ENCODE measurements at places on chromosomes 3 and 15.

GRCh38 chr15:33639051-33639450 is 328.3 kb downstream of the RYR3 start:
- DNase-seq, result no peak

DNA sequence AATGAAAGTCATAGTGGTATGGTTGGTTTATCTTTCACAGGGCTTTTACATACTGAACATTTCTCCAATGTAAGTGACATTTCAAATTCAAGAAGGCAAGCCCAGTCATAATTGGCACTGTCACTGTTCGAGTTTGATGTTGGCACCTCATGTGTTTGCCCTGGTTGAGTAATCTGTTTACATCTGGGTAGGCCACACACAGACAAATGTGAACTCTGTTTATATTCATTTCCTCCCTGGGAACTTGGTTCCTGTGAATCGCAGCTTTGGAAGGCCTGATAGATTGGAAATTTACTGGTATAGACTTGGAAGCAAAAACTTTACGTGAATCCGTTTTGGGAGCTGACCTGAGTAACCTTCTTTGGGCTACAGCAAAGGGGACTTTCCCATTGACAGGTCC is 395.2 kb upstream of the AZI2 start:
- DNase-seq, result no peak

DNA sequence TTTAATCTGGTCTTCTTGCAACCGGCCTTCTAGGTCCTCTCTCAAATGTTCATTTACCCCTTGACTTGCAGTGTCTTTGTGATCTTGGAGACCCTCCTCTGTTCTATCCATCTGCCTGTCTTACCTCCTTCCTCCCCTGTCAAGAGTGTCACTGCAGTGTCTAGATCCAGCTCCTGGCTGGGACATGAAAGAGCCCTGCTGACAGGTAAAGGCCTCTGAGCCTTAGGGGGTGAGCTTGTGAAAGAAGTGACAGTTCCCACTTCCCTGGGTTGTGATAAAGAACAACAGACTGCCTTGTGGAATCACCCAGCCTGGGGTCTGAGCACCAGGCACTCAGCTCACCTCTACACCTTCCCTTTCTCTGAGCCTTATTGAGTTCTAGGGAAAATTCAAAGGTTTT is 68.0 kb downstream of the CDC25A start:
- no peak for DNase-seq

DNA sequence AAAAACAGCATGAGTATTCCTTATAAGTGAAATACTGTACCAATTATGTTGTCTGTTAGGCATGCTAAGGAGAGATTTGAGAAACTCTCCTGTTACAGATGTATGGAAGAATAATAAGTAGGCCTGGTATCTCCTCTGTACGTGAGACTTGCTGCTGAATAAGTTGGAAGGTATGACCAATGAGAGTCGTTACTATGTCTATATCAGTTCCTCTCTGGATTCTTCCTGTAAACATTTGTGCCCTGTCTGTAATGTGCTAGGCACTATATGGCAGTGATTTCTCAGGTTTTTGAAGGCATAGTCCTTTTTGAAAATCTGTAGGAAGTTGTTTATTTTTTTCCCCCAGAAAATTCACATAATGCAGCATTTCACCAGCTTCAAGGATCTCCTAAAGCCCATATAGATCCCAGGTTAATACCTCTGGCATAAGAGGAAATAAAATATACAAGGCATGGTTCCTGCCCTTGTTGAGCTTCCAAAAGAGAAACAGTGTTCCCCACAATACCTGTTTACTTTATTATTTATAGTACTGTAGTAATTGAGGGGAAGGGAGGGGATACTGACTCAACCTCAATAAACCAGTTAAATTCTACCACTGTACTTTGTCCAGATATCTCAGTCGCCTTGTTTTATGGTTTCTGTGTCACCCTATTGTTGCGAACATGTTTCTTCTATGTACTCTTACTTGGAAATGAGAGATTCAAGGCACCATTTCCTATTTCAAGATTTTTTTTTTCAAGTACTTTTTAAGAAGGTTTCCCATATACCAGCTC is 28.6 kb downstream of the MAP2K5 start:
- DNase-seq, result no peak

GRCh38 chr3:68274286-68274685 is 619.9 kb upstream of the SUCLG2 start:
- DNase-seq, result no peak

DNA sequence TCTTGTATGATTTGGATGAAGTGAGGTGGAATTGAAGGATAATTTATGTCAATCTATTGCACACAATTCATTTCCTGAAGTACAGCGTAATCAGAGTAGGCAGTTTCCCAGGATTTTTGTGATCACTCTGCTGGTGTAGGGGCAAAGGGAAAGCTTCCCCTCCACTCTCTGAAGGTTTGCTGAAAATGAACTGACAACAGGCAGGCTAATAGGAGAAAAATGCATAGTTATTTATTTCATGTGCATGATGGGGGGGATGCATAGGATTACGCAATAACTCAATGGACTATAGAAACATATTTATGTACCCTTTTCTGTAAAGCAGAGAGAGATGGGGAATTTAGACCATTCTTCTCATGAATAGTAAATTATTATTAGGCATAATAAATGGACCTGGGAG is 872.9 kb downstream of the NAALADL2 start:
- no peak for DNase-seq

DNA sequence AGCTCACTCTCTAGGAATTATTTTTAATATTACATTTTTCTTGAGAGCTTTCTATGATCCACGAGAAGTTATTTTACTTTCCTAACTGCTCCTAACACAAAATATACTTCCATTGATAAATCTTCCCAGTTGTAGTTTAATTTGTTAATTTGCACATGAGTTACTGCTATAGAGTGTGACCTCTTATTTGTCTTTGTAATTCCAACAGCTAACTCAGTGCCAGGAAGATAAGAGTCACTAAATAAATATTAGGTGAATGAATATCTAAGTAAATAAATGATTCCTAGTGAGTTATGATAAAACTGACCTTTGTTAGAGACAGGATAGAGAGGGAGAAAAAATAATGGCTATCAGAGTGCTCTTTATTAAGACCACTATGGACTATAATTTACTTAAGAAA is 319.9 kb downstream of the NAALADL2 start:
- no peak for DNase-seq

GRCh38 chr3:150238048-150238802 is 169.9 kb upstream of the TSC22D2 start:
- no peak for DNase-seq

- no peak for DNase-seq
Measured at GRCh38 chr3:114691871-114692270, 398.0 kb downstream of the TIGIT start.

DNA sequence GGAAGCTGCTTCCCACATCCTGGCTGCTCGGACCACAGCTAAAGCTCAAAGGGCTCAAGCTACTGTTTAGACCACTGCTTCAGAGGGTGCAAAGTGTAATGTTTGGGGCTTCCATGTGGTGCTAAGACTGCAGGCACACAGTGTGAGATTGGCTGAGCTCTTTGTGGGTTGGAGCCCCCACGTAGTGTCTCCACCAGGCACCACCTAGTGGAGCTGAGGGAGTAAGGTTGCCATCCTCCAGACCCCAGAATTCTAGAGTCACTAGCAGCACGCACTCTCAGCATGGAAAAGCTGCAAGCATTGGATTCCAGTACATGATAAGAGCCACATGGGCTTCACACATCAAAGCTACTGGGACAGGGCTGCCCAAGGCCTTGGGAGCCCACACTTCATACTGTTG is 9.3 kb downstream of the MKRN3 start:
- DNase-seq, result no peak

DNA sequence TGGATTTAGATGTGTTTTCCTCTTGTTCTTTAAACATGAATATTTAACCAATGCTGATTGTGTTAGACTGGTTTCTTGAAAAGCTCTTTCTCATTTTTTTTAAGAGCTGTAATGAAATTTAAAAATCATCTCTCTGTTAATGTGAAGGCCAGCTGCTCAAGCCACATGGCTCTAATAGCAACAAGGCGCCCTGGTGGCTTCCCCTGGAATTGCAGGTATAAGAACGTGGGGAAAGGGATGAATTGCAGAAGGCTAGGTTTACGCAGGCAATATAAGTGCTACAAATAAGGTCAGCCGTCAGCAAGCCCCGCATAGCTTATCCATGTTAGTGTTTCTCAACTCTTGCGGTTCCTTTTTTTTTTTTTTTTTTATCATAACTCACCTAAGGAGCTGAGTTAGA is 108.5 kb downstream of the SAMMSON start:
- peak; percentile 3 for DNase-seq

- no peak for DNase-seq
Measured at GRCh38 chr3:24520976-24521419, 26.3 kb upstream of the THRB start.

GRCh38 chr3:59717679-59718205 is 667.9 kb upstream of the CFAP20DC start:
- DNase-seq, result no peak

- no peak for DNase-seq
Measured at GRCh38 chr3:50737193-50737905, 62.6 kb downstream of the DOCK3 start.

DNA sequence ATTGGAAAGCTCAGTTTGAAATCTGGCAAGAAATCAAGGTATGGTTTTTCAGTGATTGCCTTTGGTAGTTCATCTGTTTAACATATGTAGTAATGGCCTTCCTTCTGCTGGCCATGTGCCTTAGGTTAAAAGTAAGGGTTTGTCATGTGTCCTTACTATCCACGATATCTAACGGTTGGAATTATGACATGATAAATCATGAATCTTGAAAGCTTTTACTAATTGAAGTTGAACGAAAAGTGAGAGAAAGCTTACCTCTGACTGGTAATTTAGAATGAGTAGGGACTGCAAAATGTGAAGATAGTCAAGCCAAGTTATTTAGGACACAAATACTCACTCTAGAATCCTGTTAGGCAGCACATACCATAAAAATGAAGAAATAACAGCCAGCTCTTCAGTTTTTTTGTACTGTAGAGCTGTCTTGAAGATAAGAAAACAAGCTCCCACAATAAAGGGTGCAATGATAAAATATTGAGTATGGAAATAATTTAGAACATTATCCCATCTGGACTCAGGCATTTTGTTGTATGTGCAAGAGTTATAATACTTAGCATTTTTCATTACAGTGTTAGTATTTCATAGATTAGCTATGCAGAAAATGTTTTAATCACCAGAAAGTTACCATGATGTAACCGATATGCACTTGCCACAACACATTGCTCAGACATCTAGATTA is 303.4 kb downstream of the ZNF385D start:
- no peak for DNase-seq

DNA sequence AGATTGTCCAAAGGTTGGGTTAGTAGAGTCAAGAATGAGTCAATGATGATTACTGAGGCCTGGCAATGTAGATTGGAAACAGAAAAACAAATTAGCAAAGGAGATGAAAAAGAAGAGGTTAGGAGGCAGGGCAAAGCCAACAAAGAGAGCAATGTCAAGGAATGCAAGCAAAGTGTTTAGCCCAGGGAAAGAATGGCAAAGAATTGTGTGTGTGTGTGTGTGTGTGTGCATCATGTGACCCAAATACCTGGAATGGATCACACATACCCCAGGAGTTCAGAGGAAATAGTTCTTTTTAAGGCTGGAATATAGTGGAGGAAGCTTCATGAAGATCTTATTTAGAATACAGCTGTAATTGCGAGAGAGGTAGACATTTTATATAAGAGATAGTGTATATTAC is 831.7 kb upstream of the ARPP21 start:
- no peak for DNase-seq

All from activated T-cell treated with anti-CD3 and anti-CD28 coated beads for 48 hours (primary cell).